Upper lobe of right lung (tissue), 1 donor: ENCODE measurements at places on chromosomes 16 and 17.

DNA sequence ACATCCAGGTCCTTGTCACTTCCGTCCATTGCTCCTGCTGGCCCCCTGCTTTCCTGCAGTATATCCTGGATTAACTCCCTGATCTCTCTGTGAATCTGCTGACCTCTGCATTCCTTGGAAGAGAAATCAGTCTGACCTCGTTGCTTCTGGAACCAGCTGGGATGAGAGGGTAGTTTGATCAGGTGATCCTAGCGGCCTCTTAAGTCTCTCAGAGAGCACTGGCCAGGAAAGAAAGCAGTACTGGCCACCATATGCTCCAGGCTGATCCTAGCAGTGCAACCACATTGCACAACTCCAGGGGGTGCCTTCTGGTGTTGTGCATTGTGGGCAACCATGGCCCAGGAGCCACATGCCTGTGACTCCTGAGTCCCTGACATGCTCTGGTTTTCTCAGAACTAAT is 79.2 kb downstream of the ARHGAP23 start:
- no peak for DNase-seq

DNA sequence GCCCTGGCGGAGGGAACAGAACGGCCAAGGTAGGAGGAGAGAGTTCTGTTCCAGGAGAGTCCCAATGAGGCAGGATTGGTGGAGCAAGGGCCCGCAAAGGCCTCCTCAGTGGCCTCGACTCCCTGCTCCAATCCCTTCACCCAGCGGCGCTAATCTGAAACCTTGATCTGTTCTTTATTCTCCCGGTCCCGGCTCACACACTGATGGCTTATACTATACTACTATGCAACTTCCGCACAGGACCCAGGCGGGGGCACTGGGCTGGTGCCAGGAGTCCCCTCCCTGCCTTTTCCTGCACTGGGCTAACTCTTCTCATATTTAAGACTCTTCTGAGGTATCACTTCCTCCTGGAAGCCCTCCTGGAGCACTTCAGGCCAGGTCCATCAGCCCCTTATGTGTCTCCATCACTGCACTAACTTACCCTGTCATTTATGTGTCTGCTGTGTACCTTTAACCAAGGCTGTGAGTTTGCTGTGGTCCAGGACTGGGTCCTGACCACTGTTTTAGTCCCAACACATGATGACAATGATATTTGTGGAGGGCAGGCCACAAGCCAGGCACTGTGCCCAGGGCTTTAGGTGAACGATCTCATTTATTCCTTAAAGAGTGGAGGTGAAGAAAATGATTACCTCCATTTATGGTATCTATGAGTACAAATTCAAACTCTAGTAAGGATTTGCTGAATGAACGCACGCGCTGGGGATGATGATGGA is 6.8 kb downstream of the CCDC102A start:
- DNase-seq = peak; percentile 57

DNA sequence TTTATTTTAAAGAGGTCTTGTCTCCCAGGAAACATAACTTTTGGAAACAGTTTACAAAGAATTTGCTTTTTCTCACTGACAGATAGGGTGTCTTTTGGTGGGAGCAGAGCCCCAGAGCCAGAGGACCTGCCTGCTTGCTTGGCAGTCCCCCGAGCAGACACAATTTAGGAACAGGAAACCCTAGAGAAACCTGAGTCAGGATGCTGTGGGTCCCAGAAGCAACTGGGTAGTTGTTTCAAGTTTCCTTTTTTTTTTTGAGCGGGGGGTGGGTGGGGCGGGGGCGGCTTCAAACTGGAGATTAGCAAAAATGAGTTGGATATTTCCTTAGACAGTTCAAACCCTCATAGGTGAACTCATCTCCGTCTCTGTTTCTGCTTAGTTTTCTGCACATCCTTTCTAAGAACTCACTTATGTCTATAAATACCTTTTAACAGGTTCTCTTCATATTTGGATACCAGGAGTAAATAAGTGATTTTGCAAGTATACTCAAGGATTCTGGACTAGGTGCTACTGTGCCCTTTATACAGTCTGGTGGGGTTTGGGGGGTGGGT is 135.1 kb downstream of the PRKCA start:
- DNase-seq = no peak

DNA sequence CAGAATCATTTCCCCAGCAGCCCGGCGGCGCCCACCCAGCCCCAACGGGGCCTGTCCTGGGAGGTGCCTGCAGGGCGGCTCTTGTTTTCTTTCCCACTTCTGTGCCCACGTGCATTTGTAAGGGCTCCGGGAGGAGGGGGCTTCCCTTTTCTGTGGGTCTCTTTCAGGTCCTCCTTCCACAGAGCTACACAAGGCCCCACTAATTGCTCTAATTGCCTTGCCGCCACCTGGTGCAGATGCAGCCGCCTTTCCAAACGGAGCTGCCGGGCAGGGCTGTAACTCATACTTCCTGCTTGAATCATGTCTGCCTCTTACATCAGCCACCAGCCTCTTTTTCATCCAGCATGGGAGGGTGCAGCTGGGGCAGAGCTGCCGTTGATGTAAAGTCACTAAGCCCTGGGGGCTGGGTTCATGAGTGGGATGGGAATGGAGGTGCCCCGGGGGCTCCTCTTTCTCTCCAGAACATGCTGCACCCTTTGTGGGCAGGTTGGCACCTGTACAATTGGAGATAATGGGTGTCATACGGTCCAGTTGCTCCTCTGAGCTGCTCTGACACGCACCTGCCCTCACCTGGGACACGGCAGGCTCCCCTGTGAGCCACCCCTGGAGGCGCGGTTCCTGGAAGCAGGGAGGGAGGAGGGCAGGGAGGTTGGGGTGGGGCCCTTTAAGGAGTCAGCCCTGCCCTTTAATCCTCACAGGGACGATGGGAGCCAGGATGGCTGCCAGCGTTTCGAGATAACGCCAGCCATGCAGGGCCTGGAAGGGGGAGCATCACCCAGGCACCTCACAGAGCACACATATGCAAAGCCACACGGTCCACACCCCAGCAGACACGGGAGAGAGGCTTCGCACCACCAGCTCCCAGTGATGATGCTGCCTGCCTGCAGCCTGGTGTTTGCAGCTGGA is 41.1 kb upstream of the KLHDC4 start:
- DNase-seq = peak; percentile 74

DNA sequence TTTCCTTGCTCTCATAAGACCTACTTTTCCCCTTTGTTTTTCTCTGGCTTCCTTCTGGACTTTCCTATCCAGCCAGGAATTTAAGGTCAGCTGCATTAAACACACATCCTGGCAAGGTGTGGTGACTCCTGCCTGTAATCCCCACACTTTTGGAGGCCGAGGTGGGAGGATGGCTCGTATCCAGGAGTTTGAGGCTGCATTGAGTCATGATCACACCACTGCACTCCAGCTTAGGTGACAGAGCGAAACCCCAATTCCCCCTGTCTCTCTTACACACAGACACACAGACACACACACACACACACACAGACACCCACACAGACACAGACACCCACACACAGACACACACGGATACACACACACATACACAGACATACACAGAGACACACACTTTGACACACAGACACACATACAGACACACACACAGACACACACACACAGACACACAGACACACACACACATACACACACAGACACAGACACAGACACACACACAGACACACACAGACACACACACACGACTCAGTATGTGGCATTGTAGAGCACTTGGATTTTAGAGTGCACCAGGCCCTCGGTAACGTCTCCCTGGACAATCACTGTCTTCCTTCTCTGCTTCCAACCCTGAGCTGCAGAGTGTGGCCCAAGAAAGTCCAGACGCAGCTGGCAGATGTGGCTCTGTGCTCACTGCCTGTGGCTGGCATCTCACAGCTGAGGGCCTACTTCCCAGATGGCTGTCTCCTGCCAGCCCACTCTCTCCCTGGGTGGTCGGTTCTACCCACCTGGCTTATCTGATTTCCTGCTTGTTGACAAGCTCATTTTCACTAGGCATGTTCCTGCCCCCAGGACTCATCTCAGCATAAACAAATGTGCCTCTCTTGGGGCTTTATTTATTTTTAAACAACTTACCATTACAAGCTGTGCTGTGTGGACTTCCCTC is 39.0 kb downstream of the NLRP1 start:
- DNase-seq = peak; percentile 21

GRCh38 chr17:7717756-7718350 is 309 bp downstream of the DNAH2 start:
- no peak for DNase-seq

DNA sequence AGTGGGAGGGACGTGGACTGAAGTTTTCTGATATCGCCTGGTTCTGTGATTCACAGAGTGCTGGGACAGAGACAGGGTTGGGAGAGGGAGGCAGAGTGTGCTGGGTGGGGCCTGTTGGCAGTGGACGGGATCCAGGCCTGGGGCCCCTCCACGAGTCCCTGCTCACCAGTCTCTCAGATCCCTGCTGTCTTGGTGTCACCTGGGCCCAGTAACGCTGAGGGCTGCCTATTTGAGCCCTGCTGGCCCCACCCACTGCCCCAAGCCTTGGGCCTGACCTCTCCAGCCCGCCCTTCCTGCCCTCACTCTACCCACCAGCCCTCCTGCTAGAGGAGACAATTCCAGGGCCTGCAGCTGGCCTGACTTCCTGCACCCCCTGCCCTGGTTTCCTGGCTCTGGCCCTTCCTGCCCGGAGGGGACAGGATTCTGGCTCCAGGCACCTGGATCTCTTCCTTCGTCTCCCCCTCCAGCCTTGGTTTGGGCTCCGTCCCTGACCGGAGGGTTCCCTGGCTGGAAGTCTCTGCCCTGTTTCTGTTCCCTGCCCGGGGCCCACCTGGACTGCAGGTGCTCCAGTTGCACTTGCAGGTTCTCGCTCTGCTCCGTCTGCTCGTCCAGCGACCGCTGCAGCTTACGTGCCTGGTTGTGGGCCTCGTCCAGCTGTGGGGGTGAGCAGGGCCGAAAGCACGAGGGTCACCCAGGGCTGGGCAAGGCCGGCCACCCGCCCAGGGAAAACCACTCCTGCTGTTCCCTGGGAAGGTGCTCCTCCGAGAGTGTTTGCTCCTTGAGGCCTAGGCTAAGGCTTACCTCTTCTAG is 21.4 kb downstream of the CCDC102A start:
- no peak for DNase-seq

- no peak for DNase-seq
Measured at GRCh38 chr17:66167189-66167815, 24.6 kb downstream of the CEP112 start.

GRCh38 chr17:72931635-72932034 is 160.9 kb downstream of the SLC39A11 start:
- DNase-seq = no peak

DNA sequence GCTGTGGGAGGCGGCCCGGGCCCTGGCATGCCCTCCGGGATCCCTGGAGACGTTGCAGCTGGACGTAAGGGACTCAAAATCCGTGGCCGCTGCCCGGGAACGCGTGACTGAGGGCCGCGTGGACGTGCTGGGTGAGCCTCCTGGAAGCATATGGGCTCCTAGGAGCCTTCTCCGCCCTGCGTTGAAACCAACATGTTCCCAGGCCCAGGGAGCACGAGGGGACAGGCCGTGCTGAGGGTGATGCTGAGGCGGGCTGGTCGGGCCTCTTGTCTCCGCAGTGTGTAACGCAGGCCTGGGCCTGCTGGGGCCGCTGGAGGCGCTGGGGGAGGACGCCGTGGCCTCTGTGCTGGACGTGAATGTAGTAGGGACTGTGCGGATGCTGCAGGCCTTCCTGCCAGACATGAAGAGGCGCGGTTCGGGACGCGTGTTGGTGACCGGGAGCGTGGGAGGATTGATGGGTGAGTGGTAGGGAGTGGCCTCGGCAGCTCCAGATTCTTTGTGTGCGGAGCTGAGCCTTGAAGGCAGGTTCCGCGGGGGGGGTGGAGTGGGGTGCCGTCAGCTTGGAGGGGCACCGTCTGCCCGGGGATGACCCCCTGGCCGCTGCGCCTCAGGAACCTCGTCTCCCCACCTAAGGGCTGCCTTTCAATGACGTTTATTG is 567 bp downstream of the HSD17B1 start:
- peak; percentile 67 for DNase-seq

GRCh38 chr16:3938843-3939624 is 58.5 kb upstream of the CREBBP start:
- peak; percentile 83 for DNase-seq

- no peak for DNase-seq
Measured at GRCh38 chr17:78111016-78111726, 17.4 kb downstream of the TMC6 start.

DNA sequence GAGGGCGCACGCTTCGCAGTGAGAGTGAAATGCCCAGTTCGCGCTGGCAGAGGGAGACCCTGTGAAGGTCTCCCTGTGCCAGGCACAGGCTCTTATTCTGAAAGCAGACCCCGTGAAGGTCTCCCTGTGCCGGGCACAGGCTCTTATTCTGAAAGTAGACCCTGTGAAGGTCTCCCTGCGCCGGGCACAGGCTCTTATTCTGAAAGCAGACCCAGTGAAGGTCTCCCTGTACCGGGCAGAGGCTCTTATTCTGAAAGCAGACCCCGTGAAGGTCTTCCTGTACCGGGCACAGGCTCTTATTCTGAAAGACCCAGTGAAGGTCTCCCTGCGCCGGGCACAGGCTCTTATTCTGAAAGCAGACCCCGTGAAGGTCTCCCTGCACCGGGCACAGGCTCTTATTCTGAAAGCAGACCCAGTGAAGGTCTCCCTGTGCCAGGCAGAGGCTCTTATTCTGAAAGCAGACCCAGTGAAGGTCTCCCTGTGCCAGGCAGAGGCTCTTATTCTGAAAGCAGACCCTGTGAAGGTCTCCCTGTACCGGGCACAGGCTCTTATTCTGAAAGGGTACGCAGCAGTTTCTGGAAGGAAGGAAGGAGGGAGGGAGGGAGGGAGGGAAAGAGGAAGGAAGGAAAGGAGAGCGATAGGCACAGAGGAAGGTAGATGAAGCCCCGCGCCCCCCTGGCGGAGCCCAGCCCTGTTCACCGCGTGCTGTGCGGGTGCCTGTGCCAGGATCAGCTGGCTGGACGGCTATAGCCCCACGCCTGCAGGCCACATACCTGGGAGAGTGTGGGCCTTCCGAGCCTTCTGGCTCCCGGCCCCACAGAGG is 55.3 kb downstream of the WDR45B start:
- DNase-seq = peak; percentile 80

DNA sequence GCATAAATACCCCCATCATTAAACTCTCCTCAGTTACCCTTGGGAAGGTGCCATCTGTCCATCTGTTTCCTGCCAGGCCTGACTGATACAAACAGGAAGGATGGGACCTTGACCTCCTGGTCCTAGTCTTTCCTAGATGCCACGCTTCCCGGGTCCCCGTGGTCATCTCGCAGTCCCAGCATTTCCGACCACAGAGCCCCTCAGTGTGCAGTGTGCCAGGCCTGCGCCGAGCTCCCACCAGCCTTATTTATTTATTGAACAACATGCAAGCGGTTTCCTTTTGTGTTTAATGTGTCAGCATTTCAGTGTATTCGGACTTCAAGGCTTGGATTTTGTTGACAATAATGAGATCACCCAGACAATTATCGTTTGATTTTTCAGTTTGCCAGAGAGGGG is 45.6 kb upstream of the NKD1 start:
- no peak for DNase-seq

DNA sequence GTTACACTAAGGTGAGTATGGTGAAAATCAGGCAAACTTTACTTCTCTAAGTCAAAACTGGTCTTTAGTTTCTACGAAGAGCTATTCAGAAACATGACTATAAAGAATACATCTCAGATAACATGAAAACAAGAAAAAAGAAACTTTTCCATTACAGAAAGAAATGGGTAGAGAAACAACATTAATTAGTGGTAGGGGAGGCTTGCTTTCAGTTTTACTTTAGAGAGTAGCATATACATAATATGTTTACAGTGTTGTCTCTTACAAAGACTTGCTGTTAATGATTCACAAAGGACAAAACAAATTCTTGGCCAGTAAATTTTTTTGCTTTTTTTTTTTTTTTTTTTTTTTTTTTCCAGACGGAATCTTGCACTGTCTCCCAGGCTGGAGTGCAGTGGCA is 34.2 kb downstream of the CRLF3 start:
- DNase-seq = no peak

- no peak for DNase-seq
Measured at GRCh38 chr17:46853896-46854444, 2.6 kb downstream of the WNT9B start.

- no peak for DNase-seq
Measured at GRCh38 chr16:8931859-8932258, 31.8 kb downstream of the USP7 start.
